ENCODE measurements at places on chromosomes 5 and 9.

GRCh38 chr5:32008746-32009145 lies 165.4 kb downstream of the GOLPH3 start:
- DNase-seq: no peak

DNA sequence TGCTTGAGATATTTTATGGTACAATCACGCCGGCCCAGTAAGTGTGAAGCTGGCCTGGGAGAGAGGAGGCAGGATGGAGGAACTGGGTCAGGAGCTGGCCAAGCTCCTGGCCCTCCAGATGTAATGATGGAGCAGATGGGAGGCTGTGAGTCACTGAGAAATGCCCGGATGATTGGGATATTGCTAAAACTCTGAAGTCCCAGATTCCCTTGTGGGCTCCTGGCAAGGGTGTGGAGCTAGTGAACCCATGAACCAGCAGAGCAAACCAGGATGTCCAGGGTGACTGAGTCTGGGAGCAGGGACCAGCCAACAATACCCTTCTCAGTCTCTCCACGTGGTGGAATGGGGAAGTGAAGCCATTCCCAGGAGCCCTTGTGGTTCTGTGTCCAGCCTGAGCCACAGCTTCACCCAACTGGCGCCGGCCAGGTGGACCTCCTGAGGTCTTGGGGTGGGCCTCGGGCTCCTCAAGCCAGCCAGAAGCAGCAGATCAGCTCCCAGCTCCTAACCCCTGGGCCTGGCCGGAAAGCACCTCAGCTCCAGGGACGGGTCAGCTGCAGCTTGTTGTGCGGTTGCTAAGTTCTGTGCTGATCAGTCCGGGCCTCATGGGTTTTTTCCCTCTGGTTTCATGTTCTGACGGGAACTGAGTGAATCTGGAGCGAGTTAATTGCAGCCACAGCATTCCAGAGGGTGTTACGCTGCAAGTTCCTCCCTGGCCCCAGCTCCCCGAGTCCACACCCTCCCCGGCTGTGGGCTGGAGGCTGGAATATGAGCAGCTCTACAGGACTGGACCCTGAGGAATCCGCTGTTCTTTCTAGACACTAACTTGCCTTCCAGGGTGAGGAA lies 37.6 kb downstream of the DUSP1 start:
- no peak for DNase-seq

- DNase-seq: no peak
These were observed 101.4 kb downstream of the ATG10 start for GRCh38 chr5:82073179-82073578.

- DNase-seq: no peak
These were observed 159.5 kb downstream of the GLIS3 start for GRCh38 chr9:4140362-4140761.

- DNase-seq: no peak
These were observed 98.8 kb downstream of the LHX2 start for GRCh38 chr9:124110307-124110915.

DNA sequence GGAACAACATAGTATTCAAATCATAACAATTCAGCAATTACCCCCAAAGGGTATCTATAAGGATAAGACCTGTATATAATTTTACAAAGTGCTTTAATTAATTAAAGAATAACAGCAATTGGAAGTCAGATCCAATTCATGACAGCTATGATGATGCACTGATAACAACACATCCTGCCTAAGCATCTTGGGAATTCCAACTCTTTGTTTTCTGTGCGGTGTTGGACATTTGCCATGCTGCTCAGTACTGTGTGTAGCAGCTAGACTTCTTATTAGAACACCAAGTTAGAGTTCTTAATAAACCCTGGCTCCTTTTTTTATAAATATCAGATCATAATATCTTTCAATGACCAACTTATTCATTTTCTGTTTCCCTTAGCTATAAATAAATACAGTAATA lies 209.0 kb downstream of the SEC61B start:
- DNase-seq: no peak

GRCh38 chr9:14095277-14095676 lies 218.7 kb downstream of the NFIB start:
- no peak for DNase-seq

- no peak for DNase-seq
These were observed 287.2 kb downstream of the CWC27 start for GRCh38 chr5:65055938-65056337.

DNA sequence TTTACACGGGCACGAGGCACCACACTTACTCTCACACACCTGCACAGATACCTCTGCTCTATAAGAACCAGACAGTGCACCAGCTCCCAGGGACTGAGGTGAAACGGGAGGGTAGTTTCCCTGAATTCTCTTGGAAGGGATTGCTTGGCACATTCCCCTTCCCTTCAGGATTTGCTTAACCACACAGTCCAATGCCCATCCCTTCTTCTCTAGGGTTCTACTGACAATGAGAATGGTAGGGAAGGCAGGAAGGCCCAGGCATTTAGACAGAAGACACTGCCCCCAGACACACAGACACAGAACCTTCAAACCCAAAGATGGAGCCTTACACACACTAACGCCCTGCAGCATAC lies 704 bp upstream of the LHX6 start:
- DNase-seq: no peak

GRCh38 chr9:125372441-125373226 lies 111.0 kb downstream of the GAPVD1 start:
- no peak for DNase-seq

GRCh38 chr5:175859916-175860315 lies 11.5 kb upstream of the CPLX2 start:
- DNase-seq: no peak

- DNase-seq: no peak
These were observed 37.0 kb downstream of the TNFSF8 start for GRCh38 chr9:114893221-114894010.

- no peak for DNase-seq
These were observed 450.2 kb downstream of the NR2F1-AS1 start for GRCh38 chr5:93130624-93131490.

- DNase-seq: no peak
These were observed 121.0 kb upstream of the RGS7BP start for GRCh38 chr5:64384765-64385164.

GRCh38 chr9:81776834-81777233 lies 87.5 kb upstream of the TLE1 start:
- no peak for DNase-seq

DNA sequence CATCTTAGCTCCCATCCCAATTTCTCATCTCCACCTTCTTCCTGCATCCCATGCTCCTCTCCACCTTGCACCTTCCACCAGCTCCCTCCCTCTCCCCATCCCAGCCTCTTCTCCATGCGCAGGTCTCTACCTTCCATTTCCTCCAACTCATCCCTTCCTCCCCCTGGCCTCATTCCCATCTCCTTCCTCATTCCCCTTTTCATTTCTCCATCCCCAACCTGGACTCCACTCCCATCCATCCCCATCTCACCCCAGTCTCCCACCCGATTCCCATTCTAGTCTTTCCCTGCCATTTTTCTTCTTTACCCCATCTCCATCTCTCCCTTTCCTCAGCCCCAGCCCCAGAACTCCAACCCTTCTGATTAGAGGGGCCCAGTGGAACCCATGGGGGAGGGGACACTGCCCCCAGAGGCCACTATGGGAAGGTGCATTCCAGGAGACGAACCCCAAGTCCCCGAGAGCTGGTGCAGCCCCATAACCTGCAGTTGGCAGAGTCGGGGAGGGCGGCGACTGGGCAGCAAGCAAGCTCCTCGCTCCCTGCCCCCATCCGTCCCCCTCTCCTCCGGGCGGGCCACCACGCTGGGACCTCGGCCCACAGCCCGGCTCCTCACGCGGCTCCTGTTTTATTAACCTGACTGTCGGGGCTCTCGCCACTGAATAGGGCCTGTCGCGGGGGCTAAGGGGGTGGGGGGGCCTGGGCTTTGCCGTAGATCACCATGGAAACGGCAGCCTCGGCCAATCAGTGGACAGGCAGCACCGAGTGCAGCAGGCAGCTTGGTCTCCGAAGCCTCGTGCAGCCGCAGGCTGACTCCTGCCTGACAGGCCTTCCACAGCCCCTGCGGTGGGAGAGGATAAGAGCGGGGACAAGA lies 66.7 kb downstream of the PCDH1 start:
- no peak for DNase-seq

- no peak for DNase-seq
These were observed 11.0 kb downstream of the CCDC152 start for GRCh38 chr5:42767491-42768105.

Data from iPS DF 19.7 (cell line).